ENCODE measurements at places on chromosomes 12 and 14. TPM values are rescaled to one million over a fixed set of nuclear protein-coding genes. Genes with fewer than 3 reads are reported as not detected.
A peak's percentile ranks its signal among the peaks of the same experiment; 100 is the strongest.

- no peak for DNase-seq
Measured at GRCh38 chr14:102848830-102849525, 71.7 kb downstream of the TRAF3 start.

Gene PRR4
- total RNA-seq, result 1.2 TPM

DNA sequence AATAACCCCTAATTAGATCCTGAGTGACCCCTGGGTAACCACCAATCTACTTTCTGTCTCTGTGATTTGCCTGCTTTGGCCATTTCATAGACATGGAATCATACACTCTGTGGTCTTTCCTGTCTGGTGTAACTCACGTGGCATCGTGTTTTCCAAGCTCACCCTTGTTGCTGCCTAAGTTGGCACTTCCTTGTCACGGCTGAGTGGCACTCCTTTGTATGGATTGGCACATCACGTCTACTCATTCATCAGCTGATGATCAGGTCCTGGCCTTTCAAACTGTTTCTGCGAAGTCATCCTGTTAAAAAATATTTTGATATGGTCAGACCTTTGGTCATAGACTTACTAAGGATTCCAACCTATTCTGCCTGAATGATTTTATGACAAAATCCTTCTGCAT is 87.7 kb downstream of the GLT1D1 start:
- no peak for DNase-seq

Gene PLCZ1
- not detected for total RNA-seq

DNA sequence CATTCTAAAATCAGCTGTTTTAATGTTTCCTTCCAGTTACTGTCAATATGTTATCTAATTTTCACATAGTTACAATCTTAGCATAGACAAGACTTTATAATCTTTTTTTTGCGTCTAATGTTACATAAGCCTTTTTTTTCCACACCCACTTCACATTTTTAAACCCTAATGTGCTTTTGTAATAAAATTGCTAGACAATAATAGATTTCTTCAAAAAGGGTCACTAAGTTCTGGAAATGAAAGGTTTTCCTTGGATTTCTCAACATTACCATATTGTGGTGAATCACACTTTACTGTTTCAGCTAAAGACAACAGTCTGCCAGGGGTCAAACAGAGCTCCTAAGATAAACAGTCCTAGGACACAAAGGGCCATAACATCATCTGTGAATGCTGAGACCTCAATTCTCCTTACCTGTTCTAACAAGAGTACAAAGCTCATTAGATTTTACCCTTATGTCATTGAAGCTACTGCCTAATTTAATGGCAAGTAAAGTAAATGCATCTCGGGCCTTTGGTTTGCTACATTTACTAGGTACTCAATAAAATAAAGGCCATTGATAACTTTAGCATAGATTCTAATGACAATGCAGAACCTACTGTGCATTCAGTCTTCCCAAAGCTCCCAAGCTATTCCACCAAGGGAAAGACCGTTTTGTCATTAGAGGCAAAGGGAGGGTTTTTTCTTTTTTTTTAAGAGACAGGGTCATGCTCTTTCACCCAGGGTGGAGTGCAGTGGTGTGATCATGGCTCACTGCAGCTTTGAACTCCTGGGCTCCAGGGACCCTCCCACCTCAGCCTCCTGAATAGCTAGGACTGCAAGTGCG is 111.2 kb upstream of the SLC38A2 start:
- DNase-seq, result peak; percentile 12

GRCh38 chr12:75840994-75841355 is 190.6 kb downstream of the PHLDA1 start:
- no peak for DNase-seq

Gene NDUFA12
- 102 TPM for total RNA-seq

GRCh38 chr12:45191239-45191638 is 24.7 kb upstream of the ANO6 start:
- DNase-seq, result peak; percentile 26

DNA sequence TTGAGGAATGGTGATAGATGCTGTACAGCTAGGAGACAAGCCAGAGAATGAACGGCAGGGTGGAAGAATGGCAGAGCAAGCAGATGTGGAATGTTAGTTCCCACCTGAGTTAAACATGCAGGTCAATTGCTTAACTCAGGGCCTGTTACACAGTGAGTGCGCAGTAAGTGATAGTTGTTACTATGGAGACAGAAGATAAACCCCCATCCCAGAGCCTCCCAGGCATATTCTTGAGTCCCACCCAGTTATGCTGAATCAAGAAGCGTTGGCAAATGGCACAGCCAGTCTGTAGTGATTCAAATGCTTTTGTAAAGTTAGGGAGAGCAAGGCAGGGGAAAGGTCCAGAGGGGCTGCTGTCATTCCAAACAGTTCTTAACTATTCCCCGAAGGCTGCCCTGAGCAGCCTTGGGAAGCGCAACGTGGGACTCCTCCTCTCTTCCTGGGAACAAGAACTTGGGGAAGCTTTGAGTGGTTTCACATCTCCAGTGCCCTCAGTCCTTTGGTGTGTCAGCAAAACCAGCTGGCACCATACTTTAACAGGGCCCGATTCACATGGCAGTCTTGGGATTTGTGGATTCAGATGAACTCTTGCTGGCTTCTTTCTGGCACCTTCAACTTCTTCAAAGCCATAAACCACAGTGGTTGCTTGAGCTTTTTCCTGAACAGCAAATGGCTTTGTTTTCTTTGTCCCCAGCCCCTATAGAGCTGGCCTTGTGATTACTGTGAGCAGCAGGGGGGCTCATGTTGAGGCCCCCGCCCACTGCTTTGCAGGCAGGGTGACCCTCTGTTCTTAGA is 66.4 kb downstream of the PPM1A start:
- DNase-seq, result no peak

Gene SMAGP
- total RNA-seq, result 30.8 TPM

GRCh38 chr12:49624921-49625577 is 1.7 kb downstream of the PRPF40B start:
- DNase-seq, result no peak

DNA sequence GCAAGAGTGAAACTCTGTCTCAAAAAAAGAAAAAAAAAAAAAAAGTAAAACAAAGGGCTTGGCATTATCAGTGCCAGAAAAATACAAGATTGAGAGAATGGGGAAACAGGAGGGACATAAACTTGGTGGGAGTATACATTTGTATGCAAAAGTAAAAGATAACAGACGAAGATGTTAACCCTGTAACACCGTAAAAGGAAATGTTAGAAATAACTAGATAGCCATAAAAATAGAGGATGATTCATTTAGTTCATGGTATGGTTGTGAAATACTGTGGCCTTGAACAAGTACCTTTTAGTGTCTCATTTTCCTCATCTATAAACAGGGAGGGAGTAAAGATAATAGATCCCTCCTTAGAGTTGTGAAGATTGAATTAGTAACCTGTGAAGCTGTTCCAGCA is 33.3 kb downstream of the ATP2A2 start:
- DNase-seq, result peak; percentile 80

DNA sequence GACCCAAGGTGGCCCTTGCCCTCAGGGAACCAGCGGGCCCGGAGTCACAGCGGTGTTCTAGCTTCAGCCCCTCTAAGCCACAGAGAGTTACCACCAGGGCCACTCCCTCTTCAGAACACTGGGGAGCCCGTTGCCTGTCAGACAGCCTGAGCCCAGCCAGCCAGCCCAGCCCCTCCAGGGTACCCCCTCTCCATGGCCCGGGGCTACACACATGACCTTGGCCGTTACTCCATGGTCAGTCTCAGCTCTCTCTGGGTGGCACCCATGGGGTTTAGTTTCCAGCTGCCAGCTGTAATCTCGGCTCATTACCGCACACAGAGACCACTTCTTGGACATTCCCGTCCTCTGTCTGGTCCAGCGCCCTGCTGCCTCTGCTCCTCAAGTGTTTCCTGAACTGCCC is 35.0 kb downstream of the PPP2R5C start:
- DNase-seq, result no peak

- no peak for DNase-seq
Measured at GRCh38 chr12:86903159-86903558, 647.0 kb upstream of the MGAT4C start.

DNA sequence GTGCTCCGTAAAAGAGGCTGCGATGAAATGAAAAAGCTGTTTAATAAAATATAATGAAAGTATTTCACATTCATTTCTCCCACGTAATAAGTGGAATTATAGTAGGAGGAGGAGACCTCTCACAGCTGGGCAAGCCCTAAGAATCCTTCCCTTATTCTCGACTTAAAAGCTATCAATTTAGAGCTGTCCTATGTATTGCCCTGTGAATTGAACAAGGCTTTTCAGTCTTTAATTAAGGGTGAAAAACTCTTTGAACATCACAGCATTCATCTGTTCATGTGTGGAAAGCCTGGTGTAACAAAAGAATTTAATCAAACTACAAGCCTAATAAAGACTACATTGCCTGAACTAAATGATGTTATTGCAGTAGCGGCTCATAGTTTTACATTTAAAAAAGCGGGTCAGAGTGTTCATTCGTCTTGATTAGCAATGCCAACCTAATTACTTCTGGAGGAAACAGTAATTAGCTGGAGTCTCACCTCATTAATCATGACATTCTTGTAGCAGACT is 142.0 kb downstream of the ETNK1 start:
- DNase-seq, result no peak

Gene LRTM2
- not detected for total RNA-seq

Gene SLC17A8
- total RNA-seq, result not detected

DNA sequence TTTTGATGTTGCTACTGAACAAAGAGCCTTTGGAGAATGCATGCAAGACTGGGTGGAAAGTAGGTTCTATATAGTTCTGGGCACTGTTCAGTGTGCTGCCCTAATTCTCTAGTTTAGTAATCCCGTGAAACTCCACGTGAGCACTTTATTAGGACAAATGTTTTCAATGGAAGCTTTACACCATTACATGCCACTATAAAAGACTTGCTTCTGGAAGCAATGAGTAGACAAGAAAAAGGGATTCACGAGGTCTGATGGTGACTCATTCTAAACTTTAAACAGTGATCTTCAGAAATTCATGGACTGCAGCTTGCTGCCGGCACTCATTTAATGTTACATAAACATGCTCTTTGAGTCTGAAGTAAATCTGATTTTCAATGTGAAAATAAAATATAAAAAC is 22.3 kb downstream of the ATG14 start:
- peak; percentile 84 for DNase-seq
